ENCODE measurements at places on chromosomes 16 and 17.

DNA sequence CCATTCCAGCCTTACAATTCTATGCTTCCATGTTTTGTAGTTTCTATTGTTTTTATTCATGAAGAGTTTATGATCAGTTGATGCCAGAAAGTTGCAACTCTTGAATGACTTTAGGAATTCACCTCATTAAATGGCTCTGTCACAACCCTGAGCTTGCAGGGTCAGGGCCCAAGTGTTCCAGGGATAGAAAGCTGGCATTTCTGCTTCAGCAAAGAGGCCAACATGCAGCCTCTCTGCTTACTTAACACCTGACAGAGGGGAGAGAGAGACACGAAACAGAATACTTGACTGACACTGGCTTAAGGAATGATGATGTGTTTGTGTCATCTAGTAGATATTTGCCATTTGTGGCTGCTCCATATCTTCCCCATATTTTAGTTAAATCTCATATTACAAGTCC lies 328.1 kb downstream of the CA10 start:
- no peak for DNase-seq

DNA sequence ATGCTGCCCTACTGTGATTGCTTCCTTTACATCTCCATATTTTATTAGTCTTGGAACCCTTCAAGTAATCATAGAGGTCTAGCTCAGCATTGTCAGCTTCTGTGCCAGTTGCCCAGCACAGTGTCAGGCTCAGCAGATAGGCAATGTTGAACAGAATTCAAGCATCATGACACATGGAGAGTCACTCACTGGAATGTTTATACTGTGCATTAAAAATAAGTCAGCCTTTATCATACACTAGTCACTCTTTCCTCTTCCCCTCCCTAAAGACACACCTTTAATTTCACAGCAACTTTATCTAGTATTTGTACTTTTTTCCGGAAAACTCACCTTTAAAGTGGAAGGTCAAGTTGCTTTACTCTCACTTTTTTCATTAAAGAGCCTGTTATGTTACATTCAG lies 253.8 kb upstream of the CDH11 start:
- no peak for DNase-seq

DNA sequence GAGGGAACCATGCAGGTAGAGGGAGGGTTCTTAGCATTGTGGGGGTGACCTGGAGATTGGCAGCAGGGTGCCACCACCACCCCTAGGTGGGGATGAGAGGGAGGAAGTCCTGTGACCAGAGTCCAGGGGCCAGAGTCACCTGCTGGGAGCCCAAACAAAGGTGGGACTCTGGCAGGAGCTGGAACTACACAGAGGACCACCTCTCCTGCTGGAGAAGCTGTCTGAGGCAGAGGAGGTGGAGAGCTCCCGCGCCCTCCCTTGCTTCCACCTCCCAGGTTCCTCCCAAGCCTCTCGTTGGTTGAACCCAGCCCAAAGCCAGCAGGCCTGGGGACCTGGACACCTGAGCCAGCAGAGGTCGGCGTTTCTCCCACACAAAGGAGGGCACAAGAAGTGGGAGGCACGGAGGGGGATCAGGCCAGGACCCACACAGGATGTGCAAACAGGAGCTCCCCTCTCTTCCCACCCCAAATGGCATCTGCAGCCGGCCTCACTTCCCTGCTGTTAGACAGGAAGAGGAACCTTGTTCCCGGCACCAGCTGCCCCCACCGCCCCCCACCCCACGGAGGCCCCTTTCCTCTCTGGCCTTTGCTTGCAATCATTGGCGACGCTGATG lies 154.6 kb downstream of the SEC14L1 start:
- no peak for DNase-seq

GRCh38 chr16:15509051-15509592 lies 74.7 kb downstream of the BMERB1 start:
- DNase-seq = peak; percentile 32

GRCh38 chr16:68756239-68756915 lies 19.3 kb downstream of the CDH1 start:
- peak; percentile 83 for DNase-seq

GRCh38 chr16:62967611-62968010 lies 931.4 kb upstream of the CDH8 start:
- no peak for DNase-seq

DNA sequence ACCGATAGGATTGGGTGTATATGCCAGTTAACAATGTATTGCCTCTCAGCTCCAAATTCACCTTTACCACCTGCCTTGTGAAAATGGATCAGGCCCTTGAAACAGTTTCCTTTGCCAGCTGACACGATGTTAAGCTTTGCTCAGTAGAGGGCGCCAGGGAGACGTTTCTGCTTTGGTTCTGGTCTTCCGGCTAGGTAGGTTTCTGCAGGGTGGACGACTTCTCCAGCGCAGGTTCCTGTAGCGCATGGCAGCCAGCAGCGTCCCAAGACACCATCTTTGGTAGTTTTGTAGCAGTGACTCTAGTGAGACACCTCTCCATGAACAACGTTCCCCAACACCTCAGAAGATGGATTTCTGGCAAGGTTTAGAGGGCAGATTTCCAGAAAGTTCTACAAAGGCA lies 24.0 kb downstream of the SYCE1L start:
- peak; percentile 52 for DNase-seq

DNA sequence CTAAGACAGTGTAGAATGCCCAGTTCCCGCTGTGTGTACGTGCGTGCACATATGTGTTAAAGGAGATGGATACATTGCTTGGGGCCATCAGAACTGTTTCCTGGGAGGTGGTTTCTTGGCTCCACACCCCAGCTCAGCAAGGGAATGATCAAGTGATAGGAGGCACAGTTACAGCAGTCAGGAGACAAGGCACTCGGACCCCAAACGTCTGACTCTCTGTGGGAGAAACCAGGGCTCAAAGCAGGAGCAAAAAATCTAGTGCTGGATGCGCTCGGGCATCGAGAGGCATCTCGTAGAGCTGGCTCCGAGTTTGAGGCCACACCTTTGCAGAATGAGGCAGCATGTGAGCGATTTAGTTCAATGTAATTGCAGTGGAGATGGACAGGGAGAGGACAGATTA lies 71.9 kb downstream of the RBBP6 start:
- DNase-seq = no peak

DNA sequence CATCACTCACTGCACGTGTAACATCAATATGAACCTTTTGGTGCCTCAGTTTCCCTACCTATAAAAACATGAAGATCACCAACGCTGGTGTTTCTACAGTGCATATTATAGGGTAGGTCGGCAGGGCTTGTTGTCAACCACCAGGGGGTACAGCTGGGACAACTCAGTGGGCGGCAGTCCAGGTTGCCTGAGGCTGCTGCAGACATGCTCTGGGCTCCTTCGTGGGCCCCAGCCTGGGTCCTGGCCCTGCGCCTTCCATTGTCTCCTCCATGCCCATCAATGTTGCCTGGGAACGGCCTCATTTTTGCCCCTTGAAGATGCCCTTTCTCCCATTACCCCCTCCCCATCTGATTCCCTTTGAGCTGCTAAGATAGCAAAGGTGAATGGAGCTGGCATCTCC lies 89.8 kb downstream of the GSG1L start:
- DNase-seq = no peak

DNA sequence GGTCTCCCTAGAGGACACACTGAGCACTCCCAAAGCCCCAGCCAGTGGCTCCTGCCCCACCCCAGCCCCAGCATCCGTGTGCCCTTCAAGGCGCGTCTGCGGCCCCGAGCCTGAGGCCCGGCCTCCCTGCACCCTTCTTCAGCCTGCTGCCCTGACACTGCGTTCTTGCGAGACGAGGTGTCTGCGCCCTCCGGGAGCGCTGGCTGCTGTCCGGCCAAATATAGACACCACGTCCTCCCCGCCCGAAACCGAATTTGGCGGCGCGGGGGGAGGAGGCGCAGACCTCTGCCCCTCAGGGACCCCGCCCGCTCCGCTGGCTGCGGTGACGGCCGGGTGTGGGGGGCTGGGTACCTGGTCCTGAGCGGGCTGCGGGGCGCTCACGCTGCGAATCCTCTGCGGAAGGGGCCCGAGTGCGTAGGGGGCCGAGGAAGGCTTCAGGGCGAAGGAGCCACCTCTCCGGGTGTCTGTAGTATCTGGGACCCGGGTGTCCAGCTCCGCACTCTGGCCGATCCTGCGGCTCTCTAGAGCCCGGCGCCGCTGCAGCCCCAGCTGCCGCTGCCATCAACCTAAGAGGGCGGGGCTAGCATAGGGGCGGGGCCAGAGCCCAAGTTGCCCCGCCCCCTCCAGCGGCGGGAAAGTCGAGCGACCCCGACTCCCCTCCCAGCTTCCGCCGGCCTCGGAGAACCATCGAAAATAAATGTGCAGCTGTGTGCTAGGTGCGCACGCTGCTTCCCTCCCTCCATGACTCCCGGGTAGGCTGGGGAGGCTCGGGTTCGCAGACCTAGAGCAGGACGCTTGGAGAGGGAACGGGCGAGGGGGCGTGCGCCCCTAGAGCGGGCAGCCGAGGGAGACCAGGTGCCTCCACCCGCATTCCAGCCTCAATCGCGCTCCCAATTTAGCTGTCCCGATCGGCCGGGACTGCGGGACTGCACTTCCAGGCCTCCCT lies at the start of gene CORO6:
Gene CORO6, minus strand, starts transcription at position 576 of the 946 bp plus-strand sequence. CDS start 1,491 bp downstream, outside the sequence.
- DNase-seq = peak; percentile 84

- no peak for DNase-seq
These were observed 900.0 kb upstream of the GOT2 start for GRCh38 chr16:59634004-59634579.

DNA sequence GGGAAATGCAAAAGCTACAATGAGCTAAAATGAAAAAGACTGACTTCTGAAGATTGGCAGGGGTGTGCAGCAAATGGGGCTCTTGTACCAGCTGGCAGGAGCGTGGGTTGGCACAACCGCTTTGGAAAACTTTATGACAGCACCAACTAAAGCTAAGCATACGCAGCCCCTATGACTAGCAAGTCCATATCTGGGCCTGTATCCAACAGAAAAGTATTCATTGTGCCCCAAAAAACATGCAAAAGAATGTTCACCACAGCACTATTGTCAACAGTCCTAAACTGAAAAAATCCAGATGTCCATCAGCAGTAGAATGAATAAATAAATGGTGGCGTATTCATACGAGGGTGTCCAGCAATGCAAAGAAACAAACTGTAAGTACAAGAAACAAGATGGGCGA lies 22.6 kb upstream of the ITGA3 start:
- DNase-seq = no peak
